WERI-Rb-1 (cell line): ENCODE measurements at places on chromosomes 7 and 10.

GRCh38 chr10:60566096-60566495 lies 176.4 kb upstream of the ANK3 start:
- no peak for DNase-seq

DNA sequence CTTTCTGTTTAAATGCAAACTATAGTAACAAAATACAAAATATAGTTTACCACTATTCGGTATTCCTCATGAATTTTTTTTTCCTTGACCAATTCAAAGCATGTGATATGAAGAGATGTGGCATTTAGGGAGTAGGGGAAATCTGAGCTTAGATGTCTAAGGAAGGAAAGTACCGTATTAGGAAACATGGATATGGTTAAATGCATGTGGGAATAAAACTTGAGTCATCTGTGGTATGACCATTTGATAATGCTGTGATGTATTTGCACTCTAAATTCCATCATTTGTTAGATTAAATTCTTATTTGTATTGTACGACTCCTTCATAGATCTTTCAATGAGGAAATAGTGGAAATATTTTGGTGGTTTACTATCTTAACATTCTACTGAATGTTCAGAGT lies 19.7 kb downstream of the AHR start:
- no peak for DNase-seq

- no peak for DNase-seq
Observed at GRCh38 chr7:151776446-151776845, 100.5 kb downstream of the PRKAG2 start.

GRCh38 chr7:51430480-51431086 lies 114.0 kb upstream of the COBL start:
- peak; percentile 68 for DNase-seq

- no peak for DNase-seq
Observed at GRCh38 chr7:8822595-8822994, 389.2 kb downstream of the NXPH1 start.

DNA sequence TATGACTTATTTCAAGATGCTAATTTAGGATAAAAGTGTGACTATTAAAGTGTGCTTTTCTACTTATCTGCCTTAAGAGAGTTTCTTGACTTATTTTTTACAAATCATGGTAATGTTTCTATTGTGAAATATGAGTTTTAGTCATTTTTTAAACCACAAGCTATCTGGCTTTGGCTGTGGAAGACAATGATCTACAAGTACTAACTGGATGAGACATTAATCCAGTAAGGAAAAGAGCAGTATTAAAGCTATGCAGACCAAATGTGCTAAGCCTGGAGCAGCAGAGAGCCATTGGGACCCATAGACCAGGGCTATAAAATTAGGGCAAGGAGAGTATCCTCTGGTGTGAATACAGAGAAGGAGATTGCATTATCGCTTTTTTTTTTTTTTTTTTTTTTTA lies 92.4 kb downstream of the SEMA3A start:
- no peak for DNase-seq

DNA sequence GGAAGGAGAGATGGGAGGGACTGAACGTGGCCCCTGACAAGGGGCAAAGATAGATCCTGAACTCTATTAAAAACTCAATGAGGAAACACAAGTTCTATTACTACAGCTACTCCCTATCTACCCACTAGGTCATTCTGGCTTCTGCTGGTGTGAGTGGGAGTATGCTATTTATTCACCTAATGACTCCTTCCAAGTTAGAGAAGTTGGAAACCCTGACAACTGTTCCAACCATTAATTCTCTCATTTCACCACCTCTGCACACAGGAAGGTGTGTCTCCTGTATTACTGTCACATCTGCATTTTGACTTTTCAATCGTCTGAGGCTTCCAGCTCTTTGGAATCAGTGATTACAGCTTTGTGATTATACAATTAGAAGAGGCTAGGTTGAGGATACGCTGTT lies 169.4 kb upstream of the ADO start:
- no peak for DNase-seq

GRCh38 chr10:126646110-126646509 lies 24.4 kb downstream of the C10orf90 start:
- DNase-seq, result no peak

DNA sequence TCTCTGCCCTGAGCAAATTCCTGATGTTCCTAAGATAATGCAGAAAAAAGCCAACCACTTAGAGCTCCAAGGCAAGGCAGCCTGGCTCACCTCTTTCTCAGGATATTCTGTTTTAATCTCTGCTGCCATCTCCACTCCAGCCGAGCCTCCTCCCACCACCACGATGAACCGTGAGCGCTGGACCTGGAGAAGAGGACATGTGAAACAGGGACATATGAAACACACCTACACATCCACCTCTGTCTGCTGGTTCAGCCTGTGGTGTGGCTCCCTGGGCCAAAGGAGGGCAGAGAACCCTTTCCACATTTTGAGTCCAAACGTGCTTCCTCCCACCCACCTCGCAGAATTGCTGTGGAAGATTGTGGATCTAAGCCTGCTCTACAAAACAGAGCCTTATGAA lies 12.2 kb downstream of the AIFM2 start:
- no peak for DNase-seq

DNA sequence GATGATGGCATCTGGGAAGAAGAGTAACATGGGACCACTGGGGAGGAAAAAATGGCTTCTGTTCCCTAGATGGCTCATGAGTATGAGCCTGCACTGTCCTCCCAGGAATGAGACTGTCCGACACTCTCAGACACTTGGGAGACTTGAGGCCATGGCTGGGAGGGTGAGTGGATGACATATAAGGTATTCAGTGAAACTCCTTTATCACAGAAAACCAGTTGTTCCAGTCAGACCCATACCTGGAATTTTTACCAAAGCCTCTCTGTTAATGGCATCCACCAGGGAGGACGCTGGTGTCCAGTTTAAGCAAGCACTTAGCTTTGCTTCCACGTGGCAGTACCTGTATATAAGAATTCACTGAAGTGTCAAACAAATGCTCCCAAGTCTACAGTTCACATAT lies 116.7 kb upstream of the C10orf90 start:
- DNase-seq, result no peak

DNA sequence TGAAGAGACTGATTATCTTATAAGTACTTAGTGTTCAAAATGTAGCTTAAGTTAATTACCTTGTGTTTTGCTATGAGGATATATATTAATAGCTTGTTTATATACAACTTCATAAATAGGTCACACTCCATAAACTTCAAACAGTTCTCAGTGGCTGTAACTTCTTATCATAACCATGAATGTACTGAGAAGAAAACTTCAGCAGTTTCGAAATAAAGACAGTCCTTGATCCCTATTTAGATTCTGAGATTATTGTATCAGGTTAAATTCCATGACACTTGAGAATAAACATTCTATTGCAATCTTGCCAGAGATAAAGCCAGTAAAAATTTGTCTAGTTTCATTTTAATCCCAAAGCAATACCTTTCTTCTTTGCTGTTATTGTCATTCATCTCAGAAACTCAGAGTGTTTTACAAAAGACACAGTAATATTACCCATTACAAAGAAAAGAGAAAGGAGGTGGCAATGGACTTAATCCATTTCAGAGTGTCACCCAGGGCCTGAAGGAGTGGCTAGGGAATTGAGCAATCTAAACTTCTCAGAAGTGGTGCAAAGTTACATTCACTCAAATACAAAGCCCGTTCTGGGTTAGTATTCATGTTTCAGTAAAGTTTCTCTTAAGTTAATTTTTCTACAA lies 403.6 kb downstream of the SEMA3D start:
- DNase-seq, result no peak

DNA sequence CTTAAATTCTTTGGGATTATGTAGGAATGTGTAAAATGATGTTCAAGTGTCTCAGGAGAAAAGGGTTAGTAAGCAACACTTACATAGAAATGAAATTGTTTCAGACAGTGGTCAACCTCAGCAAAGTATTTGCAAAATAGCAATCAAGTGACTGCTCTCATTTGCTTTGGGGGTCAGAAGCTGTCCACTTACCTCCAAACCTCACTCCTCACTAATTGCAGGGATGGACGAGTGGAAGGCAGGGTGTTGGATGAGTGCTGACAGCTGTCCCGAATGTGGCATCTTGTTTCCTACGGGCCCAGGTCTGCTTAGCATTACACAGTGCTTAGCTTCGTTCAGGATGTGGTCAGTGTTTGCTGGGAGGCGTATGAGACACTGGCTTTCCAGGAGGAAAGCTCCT lies 437.0 kb downstream of the SUGCT start:
- no peak for DNase-seq

DNA sequence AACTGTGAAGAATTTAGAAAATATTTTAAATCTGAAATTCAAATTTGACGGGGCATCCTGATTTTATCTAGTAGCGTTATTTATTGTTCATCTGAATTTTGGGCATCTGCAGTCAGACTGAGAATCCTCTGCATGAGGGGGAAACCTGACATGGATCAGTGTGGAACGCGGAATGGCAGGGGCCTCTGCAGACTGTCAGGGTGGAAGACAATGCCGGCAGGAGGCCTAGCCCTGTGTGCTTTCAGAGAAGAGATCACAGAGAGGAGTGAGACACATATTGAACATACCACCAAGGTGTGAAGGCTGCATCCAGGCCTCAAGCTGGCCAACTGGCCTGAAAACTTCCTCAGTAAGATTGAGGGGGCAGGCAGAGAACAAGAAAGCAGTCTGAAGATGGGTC lies 921.1 kb upstream of the GHITM start:
- no peak for DNase-seq

DNA sequence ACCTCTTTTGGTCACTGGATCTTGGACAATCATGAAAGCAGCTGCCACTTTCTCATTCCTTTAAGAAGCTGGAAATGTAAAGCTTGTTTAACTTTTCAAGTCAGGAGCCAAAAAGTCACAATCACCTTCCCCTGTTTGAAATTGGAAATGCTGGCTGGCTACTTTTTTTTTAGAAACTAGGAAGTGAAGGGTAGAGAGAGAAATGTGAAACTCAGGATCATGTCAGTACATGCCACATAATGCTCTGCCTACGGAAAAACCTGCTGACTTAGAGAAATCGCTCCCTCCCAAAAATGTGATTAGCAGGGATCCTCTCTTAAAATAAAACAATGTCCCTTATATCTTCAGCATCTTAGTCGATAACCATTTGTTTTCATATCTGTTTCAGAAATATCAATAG lies 188.4 kb upstream of the C7orf33 start:
- no peak for DNase-seq

GRCh38 chr7:22715969-22716368 lies 11.0 kb upstream of the IL6 start:
- DNase-seq, result no peak

GRCh38 chr10:77580482-77580881 lies 57.1 kb downstream of the KCNMA1 start:
- DNase-seq, result no peak

GRCh38 chr7:132536654-132537395 lies 39.4 kb downstream of the PLXNA4 start:
- no peak for DNase-seq

GRCh38 chr10:77872947-77873535 lies 53.5 kb downstream of the DLG5 start:
- no peak for DNase-seq

GRCh38 chr7:20474249-20474648 lies 141.2 kb upstream of the ABCB5 start:
- DNase-seq, result no peak

DNA sequence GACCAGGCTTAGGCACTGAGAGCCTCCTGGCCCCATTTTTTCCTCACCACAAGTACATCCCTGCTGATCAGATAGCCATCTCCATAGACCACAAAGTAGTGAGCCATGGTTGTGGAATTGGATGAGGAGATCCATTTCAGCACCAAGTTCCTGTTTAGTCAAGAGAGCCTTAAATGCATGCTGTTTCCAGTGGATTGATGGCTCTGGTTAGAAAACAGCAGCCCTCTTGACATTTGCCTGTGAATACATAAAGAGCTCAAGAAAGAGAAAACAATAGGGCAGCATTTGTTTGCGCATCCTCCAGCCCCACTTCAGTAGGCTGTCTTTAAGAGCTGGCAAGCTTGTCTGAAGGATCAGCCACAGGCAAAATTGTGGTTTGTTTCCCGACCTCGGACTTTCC lies 251.2 kb downstream of the POU6F2 start:
- DNase-seq, result no peak

GRCh38 chr7:73427902-73428787 lies 5.4 kb upstream of the FZD9 start:
- no peak for DNase-seq
